Kidney epithelial cell (primary cell): ENCODE measurements at places on chromosomes 5 and 9. TPM values are rescaled to one million over a fixed set of nuclear protein-coding genes. Genes with fewer than 3 reads are reported as not detected.

PRRX2 gene
- total RNA-seq = 0.27 TPM in 1 of 2 replicates, not detected in the other

DNA sequence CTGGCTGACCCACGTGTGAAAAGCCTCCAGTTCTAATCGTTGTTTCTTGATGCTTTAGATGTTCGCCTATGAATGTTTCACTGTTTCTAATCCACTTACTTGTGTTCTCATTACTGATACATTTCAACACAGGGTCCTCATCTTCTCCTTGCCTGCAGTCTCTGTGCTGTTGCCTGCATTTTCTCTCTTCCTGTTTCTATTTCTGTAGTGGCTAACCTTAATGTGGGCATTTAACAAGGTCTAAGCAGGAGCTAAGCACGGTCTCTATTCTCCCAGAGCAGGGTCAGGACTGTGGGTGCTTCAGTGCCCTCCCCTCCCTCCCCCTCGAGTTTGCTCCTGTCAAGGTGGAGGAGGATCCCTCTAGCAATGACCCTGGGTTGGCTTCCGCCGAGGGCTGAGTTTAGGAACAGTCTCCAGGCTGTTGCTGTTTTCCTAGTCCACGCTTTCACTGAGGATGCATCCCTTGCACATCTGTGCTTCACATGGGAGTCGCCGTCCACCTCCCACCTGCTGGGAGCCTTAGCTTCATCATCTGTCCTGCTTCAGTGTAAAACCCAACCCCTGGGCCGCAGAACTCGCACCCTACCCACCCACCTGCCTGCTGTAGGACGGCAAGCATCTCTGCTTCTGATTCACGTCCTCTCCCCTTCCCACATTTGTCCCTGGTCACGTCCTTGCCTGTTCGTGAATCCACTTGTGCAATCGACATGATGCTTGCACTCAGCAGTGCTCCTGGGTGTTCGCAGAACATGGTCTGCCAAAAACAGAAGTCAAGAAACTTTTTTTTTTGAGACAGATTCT, 2.4 kb upstream of the EXOC3 start:
- DNase-seq = no peak

FBP2 gene
- not detected in 2 replicates for total RNA-seq

DNA sequence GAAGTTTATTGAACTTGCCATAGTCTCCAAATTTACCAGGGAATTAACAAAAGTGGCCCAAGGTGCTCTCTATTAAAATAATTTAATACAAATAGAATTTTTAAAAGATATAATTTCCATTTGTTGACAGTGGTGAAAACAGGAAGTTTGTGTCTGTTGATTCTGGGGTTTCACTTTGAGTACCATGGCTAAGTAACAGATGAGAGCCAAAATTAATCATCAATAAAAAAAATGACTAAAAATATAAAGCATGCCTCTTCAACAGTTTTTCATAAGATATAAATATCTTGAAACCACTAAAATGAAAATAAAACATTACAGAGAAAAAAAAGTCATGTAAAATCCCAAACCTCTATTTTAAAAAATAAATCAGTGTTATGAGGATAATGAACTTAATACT, 49.8 kb downstream of the SGCD start:
- DNase-seq = no peak

DNA sequence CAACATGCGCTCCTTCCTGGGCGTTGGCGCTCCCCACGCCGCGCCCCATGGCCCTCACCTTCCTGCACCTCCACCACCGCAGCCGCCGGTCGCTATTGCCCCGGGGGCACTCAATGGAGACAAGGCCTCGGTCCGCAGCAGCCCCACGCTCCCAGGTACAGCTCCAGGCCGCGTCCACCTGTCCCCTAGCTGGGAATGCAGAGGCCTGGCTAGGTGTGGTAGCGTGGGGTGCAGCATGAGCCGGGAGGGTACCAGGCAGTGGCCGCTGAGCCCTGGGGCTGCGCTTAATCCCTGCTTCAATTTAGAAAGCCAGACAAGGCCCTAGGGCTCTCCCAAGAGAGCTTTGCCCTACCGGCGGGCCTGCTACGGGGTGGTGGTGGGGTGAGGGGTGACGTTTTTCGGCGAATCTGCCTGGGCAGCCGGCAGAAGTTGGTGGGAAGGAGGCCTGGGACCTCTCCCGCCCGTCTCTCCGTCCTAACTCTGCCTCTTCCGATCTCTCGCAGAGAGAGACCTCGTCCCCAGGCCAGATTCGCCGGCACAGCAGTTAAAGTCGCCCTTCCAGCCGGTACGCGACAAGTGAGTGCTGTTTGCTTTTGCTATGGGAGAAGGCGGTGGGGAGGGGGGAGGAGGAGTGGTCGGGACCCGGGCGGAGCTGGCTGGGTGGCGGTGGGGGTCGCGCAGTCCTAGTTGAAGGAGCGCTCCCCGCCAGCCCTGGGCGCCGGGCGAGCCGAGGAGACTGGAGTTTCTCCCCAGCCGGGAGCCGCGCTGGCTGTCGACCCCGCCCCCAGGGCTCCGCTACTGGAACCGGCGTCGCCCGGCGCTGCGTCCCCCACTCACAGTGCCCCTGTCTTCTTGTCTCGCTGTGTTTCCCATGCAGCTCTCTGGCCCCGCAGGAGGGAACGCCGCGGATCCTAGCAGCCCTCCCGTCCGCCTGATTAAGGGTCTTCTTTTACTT, 4.8 kb downstream of the IRX1 start:
- no peak for DNase-seq

NUTM2G gene
- total RNA-seq = not detected in 2 replicates

- no peak for DNase-seq
Observed at GRCh38 chr5:138692370-138692769, 60.9 kb upstream of the CTNNA1 start.

GRCh38 chr5:88675708-88676636, 207.0 kb downstream of the MEF2C start:
- DNase-seq = no peak

CNTFR gene
- total RNA-seq = 0.27 and 1.1 TPM in 2 replicates

TUSC1 gene
- total RNA-seq = 13.7 and 22.0 TPM in 2 replicates

CXCL14 gene
- not detected in 2 replicates for total RNA-seq

C9orf50 gene
- not detected in 2 replicates for total RNA-seq

- DNase-seq = no peak
Observed at GRCh38 chr5:51686622-51687021, 303.4 kb downstream of the ISL1 start.

NR4A3 gene
- total RNA-seq = 0.41 and 0.50 TPM in 2 replicates

- DNase-seq = peak; percentile 67
Observed at GRCh38 chr9:14372437-14373335, 58.7 kb upstream of the NFIB start.

- DNase-seq = no peak
Observed at GRCh38 chr9:26727471-26727870, 165.1 kb downstream of the CAAP1 start.

DNA sequence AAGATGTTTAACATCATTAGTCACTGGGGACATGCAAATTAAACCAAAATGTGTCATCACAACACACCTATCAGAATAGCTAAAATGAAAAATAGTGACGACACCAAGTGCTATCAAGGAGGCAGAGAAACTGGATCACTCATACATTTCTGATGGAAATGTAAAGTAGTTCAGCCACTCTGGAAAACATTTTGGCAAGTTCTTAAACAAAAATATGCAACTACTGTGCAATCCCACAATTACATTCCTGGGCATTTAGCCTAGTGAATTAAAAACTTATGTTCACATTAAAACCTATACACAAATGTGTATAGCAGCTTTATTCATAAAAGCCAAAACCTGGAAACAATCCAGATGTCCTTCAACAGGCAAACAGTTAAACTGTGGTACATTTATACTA, 53.1 kb downstream of the SVEP1 start:
- no peak for DNase-seq

CKMT2 gene
- not detected in 2 replicates for total RNA-seq

GRCh38 chr9:137757613-137758029, 120.0 kb upstream of the CACNA1B start:
- peak; percentile 57 for DNase-seq

- no peak for DNase-seq
Observed at GRCh38 chr5:148474025-148474511, 90.3 kb downstream of the FBXO38 start.

LMBRD2 gene
- 6.7 and 7.8 TPM in 2 replicates for total RNA-seq

PCDHGA7 gene
- 2.2 and 3.1 TPM in 2 replicates for total RNA-seq
